ENCODE measurements at places on chromosomes 7 and 10.

- DNase-seq, result no peak
Measured at GRCh38 chr10:7872041-7872442, 53.7 kb downstream of the TAF3 start.

DNA sequence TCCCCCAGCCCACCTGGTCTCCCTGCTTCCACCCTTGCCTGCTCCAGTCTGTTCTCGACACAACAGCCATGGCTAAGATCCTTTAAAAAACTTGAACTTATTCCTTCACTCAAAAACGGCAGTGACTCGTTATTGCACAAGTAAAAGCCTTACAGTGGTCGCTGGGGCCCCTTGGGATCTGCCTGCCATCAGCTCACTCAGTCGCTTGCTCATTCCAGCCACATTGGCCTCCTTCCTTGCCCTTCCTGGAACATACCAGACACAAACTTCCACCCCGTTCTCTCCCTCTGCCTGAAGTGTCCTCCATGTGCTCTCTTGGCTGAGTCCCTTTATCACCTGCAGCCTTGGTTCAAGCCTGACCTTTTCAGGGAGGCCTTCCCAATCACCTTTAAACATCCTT, 4.7 kb downstream of the CCNY start:
- DNase-seq, result no peak

DNA sequence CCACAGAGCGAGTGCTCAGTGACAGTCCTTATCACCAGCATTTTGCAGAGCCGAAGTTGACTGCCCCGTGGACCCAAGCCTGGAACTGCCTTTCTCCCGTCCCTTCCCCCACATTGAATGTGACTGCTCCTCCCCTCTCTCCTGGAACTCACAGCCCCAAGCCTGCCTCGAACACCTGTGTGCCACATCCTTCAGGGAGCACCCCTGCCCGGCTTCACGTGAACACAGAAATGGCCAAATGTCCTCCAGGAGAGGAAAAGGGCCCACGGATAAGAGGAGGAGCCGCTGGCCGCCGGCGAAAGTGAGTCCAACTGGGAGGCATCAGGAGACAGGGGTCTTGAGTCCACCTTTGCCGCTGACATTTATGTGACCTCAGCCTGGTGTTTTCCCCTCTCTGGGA, 16.2 kb downstream of the STX1A start:
- DNase-seq, result no peak

DNA sequence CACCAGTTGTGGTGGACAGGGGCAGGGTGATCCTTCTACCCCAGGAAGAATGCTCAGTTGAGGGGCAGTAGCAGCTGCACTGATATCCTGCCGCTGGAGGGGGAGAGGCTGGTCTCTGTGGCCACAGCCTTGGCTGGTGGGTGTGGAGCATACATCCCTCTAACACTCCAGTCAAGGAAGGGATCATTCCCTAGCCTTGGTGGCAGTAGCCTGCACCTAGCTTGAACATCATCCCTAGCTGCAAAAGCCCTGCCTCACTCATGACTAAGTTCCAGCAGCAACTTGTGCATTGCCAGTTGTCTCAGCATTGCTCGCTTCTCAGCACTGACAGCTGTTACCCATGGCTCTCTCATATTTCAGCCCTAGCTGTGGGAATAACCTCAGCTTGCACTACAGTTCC, 688.9 kb upstream of the POT1 start:
- DNase-seq, result no peak

- DNase-seq, result no peak
Measured at GRCh38 chr7:85423209-85423895, 236.5 kb upstream of the SEMA3D start.

DNA sequence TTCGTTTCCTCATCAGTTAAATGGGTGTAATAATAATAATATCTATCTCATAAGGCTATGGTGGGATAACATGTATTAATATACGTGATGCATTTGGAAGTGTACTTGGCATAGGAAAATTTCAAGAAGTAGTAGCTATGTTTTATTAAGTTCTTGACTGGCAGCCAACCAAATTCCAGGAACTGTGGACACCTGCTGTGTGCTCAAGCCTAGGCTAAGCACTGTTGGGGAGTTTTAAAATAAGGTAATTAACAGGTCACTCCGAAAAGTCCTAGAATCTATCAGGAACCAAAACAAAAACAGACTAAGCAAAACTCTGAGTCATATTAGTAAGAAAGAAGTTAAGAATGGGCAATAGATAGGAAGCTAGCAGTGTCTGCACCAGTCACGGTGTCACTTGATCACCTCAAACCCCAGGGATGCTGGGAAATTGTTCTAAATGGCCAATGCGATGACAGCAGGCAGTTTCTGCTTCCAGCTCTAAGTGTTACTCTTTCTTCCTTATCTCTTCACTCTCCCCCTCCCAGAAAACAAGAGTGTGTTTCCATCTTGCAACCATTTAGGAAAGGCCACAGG, 92.0 kb upstream of the GDF10 start:
- no peak for DNase-seq

DNA sequence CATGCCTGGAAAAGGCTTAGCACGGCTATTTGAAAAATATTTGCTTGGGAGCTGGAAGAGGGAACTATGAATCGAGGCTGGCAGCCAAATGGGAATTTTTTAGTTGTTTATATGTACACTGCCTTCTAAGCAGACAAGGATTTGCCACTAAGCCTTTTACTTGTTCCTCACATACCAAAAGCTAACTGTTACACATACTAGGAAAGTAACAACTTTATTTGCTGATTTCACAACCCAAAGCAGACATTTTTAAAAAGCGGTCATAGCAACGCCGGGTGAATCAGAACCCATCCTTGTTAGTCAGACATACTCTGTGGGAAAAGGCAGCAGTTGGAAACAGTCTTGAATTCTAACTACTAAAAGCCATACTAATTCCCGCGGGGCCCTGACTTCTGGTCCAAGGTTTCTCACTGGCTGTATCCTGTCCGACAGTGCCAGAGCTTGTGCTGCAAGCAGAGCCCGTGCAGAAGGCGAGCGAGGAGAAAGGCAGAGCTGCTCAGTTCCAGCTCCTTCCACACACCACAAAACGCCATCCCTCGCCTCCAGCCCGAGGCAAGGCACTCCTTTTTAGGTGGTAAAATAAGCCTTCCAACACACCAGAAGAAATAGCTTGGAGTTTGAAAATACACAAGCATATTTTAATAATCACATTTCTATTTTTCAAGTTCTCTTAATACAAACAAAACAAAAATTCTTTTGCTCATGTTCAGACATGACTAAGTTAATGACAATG, 89.2 kb downstream of the RNF216 start:
- DNase-seq, result no peak

GRCh38 chr10:128130051-128130450, 3.8 kb upstream of the MKI67 start:
- no peak for DNase-seq

- no peak for DNase-seq
Measured at GRCh38 chr10:78768876-78769275, 299.9 kb upstream of the ZMIZ1 start.

DNA sequence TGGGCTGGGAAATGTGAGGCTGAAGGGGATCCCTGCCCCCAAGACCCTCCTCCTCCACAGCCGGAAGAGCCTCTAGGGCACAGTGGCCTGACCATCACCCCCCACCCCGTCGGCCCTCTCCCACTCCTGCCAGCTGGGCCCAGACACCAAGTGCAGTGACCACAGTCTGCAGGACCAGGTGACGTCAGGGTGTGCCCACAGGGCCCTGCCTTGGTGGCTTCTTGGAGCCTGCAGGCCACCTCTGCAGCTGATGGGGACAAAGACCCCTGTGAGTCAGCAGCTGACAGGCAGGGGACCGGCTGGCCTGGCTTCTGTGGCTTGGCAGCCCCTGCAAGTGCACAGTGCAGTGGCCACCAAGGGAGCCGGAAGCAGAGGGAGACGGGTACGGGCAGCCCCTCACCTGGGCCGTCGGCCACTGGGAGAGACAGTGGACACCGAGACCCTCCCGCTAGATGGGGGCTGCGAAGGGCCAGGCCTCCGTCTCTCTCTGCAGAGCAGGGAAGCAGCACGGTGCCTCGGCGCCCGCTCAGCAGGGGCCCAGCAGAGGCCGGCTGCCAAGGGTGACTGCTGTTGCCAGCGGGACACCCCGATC, 274.6 kb downstream of the ELFN1 start:
- no peak for DNase-seq

DNA sequence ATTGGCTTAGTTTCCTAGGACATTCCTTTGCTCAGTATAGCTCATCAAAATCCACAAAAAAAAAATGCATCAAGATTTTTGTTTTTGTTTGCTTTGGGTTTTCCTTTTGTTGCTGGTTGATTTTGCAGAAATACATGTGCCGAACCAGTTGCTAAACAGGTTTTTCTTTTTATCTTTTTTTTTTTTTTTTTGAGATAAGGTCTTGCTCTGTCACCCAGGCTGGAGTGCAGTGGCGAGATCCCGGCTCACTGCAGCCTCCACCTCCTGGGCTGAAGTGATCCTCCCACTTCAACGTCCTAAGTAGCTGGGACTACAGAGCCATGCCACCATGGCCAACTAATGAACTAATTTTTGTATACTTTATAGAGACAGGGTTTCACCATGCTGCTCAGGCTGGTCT, 8.3 kb downstream of the CSTF2T start:
- no peak for DNase-seq

DNA sequence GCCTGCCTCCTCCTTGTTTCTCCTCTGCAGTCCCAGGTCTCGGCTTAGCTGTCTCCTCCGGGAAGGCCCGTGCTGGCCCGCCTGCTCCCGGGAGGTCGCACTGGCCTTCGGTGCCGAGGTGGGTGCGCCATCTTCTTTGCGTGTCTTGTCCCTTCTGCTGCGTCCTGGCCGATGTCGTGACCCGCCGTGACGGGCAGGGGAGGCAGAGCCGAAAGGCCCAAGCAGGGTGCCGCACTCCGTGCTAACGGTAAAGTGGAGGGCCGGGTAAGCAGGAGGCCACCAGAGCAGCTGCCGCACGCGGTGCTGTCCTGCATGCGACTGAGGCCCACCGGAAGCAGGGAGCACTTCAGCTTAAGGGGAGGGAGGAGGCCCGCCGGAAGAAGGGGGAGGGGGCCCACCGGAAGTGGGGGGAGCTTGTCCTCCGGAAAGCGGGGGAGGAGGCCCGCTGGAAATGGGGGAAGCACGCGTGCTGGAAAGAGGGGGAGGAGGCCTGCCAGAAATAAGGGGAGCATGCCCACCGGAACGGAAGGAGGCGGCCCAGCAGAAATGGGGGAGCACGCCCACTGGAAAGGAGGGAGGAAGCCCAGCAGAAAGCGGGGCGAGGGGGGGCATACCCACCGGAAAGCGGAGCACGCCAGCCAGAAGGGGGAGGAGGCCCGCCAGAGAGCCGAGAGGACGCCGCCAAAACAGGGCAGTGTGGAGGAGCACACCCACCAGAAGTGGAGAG, 71.4 kb downstream of the PROSER2 start:
- DNase-seq, result no peak

DNA sequence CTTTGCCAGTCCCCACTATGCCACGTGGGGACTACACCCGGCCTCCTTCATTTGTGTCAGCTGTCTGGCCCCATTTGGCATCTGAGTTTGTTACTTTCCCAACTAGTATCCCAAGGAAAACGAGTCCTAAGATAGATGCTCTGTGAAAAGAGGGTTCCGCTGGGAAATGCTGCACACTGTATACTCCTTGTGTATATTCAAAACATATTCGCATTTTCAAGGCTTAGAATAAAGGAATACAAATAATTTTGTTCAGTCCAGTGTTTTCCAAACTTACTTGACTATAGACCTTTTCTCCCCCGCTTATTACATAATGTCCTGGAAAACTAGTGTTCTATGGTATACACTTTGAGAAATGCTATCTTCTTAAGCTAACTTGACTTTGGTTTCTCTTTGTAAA, 167.8 kb upstream of the IMMP2L start:
- no peak for DNase-seq

- DNase-seq, result no peak
Measured at GRCh38 chr10:62699148-62699547, 105.4 kb upstream of the ADO start.

DNA sequence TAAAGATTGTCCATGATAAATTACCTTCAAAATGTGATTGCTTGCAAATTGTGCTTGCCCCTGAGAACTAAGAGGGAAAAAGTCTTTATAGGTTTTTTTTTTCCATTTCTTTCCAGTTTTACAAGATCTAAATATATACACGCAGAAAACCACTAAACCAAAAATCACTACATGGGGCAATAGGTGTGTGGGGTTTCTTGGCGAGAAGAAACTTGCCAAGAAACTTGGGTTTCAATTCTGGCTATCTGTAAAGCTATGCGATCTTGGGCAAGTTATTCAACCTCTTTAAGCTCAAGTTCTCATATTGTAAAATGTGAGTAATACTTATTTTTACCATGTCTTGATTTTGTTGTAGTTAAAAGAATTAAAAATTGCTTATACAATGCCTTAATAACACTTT, 17.0 kb downstream of the CUBN start:
- no peak for DNase-seq

DNA sequence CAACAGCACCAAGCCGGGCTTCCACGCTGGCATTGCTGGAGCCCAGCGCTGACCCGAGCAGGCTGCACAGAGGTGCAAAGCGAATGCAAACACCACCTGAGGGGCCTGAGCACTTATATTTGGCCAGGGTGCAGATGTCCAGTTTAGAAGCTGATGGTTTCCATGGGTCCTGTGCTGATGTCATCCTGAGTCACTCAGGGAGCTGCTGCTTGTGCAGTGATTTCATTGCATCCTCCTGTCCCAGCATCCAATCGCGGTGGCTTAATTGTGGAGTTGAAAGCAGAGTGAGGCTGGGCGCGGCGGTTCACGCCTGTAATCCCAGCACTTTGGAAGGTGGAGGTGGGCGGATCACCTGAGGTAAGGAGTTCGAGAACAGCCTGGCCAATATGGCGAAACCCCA, 410.2 kb upstream of the KLF6 start:
- no peak for DNase-seq

GRCh38 chr7:54179321-54180029, 362.7 kb upstream of the VSTM2A start:
- no peak for DNase-seq

GRCh38 chr10:27366769-27367168, 126.2 kb upstream of the ACBD5 start:
- no peak for DNase-seq

DNA sequence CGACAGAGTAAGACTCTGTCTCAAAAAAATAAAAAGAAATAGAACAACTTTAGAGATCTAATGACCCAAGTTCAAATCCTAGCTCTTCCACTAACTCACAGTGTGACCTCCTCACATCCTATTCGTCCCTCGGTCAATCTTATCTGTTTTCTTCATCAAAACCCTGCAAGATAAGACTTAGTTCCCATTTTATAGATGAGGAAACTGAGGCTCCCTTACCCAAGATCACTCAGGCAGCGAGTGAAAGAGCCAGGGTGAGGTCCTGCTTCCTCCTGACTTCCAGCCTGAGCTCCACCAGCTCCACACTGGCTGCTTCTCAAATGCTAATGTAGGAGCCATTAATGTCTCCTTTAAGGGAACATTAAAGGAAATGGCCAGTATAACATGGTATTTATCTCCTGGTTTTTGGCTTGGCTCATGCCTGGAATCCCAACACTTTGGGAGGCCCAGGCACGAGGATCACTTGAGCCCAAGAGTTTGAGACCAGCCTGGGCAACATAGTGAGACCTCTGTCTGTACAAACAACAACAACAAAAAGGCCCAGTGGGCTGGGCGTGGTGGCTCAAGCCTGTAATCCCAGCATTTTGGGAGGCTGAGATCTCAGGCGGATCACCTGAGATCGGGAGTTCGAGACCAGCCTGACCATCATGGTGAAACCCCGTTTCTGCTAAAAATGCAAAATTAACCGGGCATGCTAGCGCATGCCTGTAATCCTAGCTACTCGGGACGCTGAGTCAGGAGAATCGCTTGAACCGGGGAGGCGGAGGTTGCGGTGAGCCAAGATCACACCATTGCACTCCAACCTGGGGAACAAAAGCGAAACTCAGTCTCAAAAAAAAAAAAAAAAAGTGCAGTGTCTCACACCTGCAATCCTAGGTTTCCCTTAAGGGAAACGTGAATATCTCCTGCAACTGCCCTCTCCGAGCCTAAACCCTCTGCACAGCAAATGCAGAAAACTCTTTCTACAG, 3.4 kb upstream of the RHBDD2 start:
- DNase-seq, result no peak

- DNase-seq, result no peak
Measured at GRCh38 chr7:111409714-111410422, 152.4 kb downstream of the IMMP2L start.
